NCI-H1092 treated with DMSO at 0.1 percent for 48 hours (cell line): ENCODE measurements at places on chromosomes 16 and 17.

DNA sequence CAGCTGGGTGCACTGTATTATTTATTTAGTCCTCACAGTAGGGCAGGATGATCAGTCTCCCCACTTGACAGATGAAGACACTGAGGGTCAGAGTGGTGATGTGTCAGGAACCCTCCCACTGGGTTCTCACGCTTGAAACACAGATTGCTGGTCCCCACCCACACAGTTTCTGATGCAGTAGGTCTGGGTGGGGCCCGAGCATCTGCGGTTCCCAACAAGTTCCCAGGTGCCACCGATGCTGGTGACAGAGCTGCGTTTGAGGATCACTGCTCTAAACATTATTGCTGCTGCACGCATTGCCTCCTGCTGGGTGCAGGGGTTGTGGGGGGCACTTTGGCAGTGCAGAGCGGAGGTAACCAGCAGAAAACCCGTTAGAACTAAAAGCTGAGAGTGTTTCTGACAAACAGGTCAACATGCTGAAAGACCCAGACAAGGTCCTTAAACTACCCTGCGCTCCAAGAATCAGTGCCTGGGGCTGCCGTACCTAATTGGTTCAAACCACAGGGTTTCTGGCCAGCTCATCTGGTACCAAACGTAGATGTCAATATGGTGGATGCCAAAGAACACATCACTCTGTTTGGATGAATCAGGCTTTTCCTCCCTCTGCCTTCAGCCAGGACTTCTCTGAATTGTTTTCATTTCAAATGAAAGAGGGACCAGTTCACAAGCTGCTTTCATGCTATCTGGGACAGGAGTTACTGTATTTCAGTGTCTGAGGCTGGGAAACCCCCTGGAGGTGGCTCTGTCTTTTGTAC, 76.0 kb downstream of the ABCC1 start:
- no peak for DNase-seq

GRCh38 chr17:32590974-32591373, 104.2 kb downstream of the CDK5R1 start:
- DNase-seq, result peak; percentile 63

- no peak for DNase-seq
Measured at GRCh38 chr17:41794540-41794975, 8.0 kb upstream of the JUP start.

DNA sequence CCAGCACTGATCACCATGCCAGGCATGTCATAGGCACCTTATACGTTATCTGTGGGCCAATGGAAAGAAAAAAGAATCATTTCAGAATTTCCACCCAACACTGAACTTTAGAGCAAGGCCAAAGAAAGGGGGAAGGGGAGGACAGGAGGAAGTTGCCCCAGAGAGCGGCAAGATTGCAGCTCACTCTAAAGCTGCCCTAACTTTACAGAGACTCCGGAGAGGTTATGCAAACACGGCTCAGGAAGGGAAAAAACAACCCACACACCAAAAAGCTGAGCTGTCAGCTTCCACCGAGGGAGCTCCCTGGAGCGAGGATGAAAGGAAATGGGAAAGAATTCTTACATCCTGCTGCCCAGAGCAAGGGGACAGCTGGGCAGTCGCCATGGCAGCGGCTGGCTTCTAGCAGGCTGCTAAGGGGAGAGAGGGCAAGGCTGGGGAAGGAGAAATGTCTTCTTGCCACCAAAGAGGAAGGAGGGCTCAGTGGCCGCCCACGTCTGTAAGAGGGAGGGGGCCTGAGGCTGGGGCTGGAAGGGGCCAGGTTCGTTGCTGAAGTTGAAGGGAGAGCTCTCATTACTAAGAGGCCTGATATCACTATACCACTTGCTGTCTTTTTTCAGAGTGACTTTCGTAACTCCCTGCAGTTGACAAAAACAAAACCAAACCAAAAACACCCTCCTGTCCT, 18.2 kb downstream of the COTL1 start:
- DNase-seq, result peak; percentile 36

GRCh38 chr17:40602445-40603443, 37.5 kb upstream of the CCR7 start:
- DNase-seq, result no peak

GRCh38 chr17:10109146-10109545, 89.3 kb downstream of the GAS7 start:
- no peak for DNase-seq

DNA sequence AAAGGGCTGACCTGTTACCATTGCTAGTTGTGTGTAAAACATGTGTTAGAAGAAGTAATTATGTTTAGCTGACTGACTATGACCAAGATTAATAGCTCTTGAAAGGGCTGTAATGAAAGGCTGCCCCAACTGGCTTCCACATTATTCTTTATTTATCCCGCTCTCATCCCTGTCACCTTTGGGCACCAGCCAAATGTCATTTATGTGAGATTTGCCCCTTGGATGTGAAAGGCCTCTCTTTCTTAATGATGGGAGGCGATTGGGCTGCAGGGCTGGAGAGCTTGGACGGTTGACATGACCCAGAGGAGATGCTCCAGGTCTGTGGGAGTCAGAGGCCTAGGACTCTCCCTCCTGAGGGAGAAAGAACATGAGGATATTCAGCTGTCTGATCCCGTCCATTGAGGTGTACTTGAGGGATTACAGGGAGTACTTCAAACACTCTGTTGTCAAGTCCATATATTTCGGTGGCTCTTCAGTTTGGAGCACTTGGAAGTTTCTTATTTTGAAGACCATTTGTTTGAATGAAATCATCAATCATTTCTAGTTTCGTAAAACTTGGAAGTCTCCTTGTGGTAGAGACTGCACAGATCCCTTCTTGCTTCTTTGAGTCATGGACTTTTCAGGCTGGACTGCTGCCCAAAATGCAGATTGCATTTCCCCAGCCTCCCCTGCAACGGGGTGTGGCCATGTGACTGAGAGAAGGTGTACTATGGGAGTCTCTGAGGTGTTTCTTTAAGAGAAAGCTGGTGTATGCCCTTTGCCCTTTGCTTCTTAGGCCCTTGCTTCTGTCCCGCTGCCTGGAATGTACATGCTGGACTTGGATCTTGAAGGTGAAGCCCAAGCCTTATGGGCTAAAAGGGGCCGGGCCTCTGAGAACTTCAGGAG, 51.3 kb downstream of the FTO start:
- peak; percentile 97 for DNase-seq

DNA sequence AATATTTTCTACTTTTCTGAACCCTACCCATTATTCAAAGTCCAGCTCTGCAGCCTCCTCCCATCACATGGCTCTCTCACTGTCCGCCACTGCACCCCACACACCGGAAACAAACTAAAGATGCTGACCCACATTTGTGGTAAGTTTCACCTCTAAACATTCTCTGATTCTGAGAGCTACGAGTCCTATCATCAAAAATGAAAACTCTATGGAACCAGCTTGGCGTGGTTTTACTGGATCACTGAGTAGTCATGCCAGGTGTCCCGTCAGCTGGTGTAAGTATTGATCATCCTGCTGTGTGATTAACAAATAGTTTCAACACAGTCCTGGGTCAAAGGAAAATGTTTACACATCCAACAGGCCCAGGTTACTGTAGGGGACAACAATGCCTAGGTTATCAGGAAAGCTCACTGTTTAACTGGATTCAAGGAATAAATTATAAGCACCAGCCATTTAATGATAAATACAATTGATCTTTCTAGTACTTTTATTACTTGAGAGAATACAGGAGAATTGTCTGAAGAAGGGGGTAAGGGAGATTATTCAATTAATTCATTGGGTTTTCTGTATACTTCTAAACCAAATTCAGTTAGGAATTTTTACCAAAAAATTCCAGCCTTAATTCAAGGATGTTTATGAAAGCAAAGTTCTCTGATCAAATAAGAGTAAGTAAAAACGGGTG, 33.9 kb downstream of the CYTH1 start:
- DNase-seq, result no peak

- peak; percentile 90 for DNase-seq
Measured at GRCh38 chr17:41777157-41777573, 9.3 kb downstream of the JUP start.

GRCh38 chr16:75541236-75541635, 5.3 kb upstream of the CHST5 start:
- no peak for DNase-seq

- DNase-seq, result no peak
Measured at GRCh38 chr16:56267888-56268287, 76.6 kb downstream of the GNAO1 start.

- no peak for DNase-seq
Measured at GRCh38 chr16:9862327-9862726, 319.9 kb downstream of the GRIN2A start.

GRCh38 chr16:13300066-13300840, 398.9 kb downstream of the SHISA9 start:
- DNase-seq, result peak; percentile 20

DNA sequence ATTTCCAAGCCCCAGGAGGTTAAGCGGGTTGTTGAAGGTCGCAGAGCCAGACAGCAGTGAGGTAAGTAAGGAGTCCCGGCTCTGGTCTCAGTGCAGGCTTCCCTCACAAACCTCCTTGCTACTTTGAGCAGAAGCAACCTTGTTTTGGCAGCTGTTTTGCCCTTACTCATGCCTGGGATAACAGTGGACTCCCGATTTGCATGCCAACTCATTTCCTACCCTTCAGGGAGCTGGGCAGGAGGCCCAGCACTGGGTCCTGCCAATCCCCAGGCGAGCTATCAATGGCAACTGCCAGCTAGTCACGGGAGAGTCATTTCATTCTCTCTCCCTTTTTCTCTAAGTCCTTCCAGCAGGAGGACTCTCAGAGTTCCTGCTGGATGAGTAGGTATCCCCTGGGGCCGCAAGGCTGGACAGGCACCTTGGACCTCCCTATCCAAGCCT, 72.0 kb upstream of the KSR1 start:
- peak; percentile 60 for DNase-seq

DNA sequence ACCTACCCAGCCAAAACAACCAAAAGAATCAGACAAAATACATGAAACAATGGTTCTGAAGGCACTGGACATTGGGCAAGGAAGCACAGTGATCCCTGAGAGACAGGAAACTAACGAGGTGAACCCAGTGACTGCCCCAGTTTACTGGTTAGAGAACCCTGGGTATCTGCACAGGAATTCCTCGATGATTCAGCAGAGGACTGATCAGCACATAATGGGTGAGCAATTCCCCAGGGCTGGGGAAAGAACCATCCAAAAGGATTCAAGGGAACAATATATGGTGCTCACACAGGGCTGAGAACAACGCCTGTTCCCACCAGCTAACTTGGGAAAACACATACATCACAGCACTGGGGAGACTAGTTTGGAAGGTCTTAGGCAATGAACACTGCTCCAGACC, 167.2 kb downstream of the PARN start:
- DNase-seq, result no peak
